Stimulated activated CD4-positive, alpha-beta T cell treated with anti-CD3 and anti-CD28 coated beads, TNF-alpha, amount 100 ng/mL, for 1 hour (primary cell): ENCODE measurements at places on chromosomes 13 and 19.
A peak's percentile ranks its signal among the peaks of the same experiment; 100 is the strongest.

DNA sequence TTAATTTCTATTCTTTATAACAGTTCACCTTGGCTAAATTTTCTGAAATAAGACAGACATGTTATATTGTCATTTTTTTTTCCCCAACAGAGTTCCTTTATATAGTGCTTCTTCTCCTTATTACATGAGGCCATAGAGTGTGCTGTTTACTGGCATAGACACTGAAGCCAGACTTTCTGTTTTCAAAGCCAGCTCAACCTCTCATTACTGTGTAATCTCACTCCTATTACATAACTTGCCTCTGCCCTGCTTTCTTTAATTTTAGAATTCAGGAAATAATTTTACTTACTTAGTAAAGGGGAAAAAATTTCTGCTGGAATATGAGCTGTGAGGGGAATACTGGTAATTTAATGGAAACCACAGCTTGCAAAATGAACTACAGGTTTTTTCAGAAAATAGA lies 1380.4 kb downstream of the SLITRK1 start:
- no peak for DNase-seq

- DNase-seq = no peak
Observed at GRCh38 chr13:112814905-112815585, 125.2 kb downstream of the ATP11A start.

GRCh38 chr19:30695171-30695875 lies 323.1 kb downstream of the ZNF536 start:
- DNase-seq = no peak

GRCh38 chr13:33235564-33235963 lies 50.0 kb downstream of the STARD13 start:
- no peak for DNase-seq

GRCh38 chr19:29532956-29533355 lies 7.2 kb downstream of the VSTM2B start:
- no peak for DNase-seq

- DNase-seq = no peak
Observed at GRCh38 chr13:59034198-59034597, 1129.5 kb downstream of the DIAPH3 start.

GRCh38 chr19:6034512-6034911 lies 56.6 kb upstream of the RANBP3 start:
- DNase-seq = no peak

DNA sequence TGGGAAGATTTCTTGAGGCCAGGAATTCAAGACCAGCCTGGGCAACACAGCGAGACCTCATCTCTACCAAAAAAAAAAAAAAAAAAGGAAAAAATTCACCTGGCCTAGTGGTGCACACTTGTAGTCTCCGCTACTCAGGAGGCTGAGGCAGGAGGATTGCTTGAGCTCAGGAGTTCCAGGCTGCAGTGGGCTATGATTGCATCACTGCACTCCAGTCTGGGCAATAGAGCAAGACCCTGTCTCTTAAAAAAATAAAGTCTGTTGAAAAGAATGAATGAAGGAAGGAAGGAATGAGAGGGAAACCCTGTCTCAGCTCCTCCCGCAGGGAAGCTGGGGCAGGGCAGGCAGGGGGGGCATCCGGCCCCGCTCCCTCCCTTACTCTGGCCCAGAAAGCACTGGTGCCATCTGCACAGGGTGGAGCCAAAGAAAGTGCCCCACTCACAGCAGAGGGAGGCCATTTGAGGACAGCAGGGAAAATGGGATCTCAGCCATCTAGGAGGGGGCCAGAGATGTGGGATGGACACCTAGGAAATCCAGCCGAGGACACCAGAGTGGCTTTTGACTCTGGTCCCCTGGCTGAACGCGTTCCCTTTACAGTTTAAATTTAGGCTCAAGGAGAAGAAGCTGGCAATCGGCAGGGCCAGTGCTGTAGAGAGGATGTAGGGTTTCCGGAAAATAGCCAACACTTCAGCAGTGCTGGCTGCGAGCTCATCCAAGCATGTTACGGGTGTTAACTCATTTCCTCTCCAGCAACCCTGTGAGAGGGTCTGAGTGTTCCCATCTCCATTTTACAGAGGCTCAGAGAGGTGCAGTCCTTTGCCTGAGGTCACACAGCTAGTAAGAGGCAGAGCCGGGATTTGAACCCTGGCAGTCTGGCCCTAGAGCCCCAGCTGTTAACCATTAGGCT lies 3.6 kb upstream of the HPN start:
- DNase-seq = no peak

DNA sequence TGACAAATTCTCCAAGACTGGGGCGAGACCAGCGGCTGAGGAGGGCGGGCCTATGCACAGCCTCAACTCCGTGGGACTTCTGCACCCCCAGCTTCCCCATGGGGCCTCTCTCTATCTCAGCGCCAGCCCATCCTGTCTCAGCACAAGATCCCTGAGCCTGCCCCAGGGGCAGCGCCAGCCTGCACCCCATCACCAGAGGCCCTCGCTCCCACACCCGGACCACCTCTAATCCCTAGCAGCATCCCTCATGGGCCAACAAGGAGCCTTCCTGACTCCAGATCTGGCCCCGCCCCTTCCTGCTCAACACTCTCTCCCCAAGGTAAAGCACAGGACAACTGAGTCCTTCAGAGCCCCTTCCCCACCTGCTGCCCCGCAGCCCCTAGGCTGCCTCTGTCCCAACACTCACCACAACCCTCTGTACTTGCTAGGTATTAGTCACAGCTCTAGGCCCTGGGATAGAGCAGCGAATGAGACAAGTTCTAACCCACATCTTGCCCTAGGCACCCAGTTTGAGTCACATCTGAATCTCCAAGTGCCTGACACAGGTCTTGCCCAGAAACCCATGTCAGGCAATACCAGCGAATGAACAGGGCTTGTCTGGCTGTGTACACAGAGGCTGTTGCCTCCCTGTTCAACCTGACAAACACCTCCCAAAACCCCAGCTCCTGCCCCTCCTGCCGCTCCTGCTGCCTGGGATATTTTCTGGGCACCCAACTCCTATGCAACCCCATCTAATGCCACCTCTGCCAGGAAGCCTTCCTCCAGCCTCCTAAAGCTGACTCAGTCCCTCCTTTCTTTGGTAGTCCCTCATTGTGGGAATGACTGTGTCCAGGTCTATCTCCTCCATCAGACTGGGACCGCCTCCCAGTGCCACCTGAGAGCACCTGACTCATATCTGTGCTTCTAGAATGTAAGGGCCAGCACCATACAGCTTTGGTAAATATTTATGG lies 18.6 kb downstream of the GRIK5 start:
- no peak for DNase-seq

DNA sequence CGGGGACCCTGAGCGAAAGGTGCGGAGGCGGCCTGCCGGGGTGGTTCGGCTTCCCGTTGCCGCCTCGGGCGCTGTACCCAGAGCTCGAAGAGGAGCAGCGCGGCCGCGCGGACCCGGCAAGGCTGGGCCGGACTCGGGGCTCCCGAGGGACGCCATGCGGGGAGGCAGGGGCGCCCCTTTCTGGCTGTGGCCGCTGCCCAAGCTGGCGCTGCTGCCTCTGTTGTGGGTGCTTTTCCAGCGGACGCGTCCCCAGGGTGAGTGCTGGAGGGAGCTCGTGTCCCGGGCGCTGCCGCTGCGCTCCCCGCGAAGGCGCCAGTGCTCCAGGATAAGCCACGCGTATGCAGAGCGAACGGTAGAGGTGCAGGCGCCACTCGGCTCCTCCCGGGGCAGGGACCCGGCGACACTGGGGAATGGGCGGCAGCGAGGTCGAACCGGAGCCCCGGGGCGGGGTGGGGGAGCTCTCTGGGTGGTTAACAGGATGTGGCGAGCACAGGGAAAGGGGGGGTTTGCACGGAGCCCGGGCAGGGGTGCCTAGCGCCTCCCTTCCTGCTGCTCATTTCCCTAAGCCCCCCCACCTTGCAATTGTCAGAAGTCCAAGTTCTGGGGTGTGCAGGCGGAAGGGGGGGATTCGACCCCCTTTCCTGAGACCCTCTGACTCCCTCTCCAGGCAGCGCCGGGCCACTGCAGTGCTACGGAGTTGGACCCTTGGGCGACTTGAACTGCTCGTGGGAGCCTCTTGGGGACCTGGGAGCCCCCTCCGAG lies at the start of gene IL27RA:
TSS of gene IL27RA (plus strand) at position 44 of the 762 bp plus-strand sequence. CDS start at position 155, 111 bp downstream.
- DNase-seq = peak; percentile 74

DNA sequence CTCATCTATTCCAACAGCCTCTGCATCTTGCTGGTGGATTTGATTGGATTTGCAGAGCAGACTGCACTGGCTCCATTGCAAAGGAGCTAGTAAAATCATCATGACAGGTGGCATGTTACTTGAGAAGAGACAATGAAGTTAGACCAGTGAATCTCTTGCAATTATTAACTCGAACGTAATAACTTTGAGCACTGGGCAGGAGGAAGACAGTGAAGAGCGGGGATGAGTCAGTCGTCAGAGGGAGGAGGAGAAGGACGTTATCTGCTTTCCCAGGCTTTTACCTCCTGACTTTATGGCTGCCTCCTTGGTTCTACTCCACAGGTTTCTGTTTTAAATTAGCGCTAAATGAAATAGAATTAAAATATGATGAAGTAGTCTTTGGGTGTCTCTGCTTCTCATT lies 257.8 kb upstream of the IPO5 start:
- no peak for DNase-seq

- no peak for DNase-seq
Observed at GRCh38 chr19:33878910-33879810, 82.5 kb downstream of the KCTD15 start.

DNA sequence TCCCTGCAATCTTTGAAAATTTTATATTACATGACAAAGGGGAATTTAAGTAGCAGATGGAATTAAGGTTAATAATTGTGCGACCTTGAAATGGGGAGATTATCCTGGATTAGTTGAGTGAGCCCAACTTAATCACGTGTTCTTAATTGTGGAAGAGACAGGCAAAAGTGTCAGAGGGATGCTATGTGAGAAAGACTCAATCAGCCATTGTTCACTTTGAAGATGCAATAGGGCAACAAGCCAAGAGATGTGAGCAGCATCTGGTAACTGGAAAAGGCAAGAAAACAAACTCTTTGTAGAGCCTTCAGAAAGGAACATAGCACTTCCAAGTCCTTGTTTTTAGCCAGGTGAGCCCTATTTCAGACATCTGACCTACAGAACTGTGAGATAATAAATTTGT lies 247.7 kb downstream of the SLITRK1 start:
- no peak for DNase-seq

DNA sequence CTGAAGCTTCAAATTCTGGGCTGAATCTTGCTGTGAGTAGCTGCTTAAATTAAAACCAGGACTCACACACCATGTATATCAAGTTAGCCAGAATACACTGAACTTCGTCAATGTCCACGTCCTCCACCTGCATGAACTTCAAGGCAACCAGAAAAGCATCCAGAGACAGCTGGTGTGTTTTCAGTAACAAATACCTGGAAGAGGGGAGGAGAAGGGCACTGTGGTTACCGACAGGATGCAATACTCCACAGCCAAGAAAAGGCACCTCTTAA lies 20.4 kb downstream of the PROZ start:
- no peak for DNase-seq

- DNase-seq = no peak
Observed at GRCh38 chr13:22789916-22790315, 390.9 kb upstream of the SGCG start.
